ENCODE measurements at places on chromosomes 1 and 21.

DNA sequence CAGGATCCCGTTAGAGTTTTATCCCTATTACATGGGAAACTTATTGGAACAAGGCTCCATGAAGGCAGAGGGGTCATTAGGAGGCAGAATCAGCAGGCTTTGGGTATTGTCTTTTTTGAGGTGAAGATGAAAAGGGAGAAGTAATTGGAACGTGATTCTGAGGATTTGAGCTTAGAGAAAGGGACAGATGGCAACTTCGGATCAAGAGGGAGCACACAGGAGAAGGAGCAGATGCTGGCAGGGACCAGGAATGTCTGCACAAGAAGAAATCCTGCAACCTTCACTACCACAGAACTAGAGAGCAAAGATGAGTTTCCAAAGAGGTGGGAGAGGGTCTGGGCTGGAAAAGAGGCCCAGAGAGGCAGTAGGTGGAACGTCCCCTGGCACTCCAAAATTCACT is 202.8 kb downstream of the RRAGC start:
- DNase-seq = no peak

GRCh38 chr1:13543451-13544220 is 29.8 kb upstream of the LRRC38 start:
- peak; percentile 69 for DNase-seq

GRCh38 chr1:94532077-94532476 is 9.5 kb downstream of the F3 start:
- peak; percentile 26 for DNase-seq

GRCh38 chr1:1062348-1063163 is 11.6 kb downstream of the RNF223 start:
- no peak for DNase-seq

- DNase-seq = no peak
Measured at GRCh38 chr1:231666220-231666936, 39.8 kb downstream of the DISC1 start.

- peak; percentile 36 for DNase-seq
Measured at GRCh38 chr1:50023292-50024159, at the start of gene AGBL4. Gene AGBL4 (minus strand): TSS chr1:50023954.

DNA sequence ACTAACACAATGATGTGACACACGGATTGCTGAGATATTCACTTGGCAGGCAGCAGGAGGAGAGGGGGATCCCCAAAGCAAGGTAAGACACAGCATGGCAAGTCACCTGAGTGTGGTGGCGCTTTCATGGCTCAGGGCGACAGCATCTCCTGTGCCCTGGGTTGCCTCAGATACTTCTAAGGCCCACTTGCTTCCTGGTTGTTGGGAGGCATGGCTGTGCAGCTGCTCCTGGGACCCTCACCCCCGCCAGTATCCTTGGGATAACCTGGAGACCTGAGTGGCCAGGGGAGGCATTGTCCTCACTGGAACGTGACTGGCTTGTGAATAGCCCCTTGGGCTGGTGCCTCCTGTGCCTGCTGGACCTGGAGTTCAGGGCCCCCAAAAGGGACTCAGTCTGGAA is 69.8 kb downstream of the STUM start:
- DNase-seq = no peak

- no peak for DNase-seq
Measured at GRCh38 chr21:44527983-44528633, 11.9 kb downstream of the KRTAP10-1 start.

GRCh38 chr1:173954179-173954578 is 37.1 kb upstream of the SERPINC1 start:
- DNase-seq = peak; percentile 15
